ENCODE measurements at places on chromosomes 5 and 9.

GRCh38 chr5:134536876-134537275 lies 11.4 kb downstream of the JADE2 start:
- DNase-seq, result no peak

DNA sequence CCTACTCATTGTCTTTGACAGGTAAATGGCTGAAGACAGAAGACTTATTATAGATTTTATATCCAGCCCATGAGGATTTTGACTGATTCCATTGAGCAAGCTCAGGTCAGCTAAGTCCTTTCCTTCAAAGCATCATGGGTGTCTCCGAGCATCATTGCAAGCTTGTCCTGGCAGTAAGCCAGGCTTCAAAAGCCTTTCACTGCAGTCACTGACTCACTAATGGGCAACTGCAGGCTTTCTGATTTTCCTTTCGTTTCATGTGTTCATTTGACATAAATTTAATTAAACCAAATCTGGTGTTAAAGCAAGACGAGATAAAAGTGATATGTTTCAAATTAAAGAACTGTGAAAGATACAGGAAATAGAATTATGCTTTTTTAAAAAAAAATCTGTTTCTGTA lies 426.2 kb downstream of the ANXA1 start:
- DNase-seq, result no peak

DNA sequence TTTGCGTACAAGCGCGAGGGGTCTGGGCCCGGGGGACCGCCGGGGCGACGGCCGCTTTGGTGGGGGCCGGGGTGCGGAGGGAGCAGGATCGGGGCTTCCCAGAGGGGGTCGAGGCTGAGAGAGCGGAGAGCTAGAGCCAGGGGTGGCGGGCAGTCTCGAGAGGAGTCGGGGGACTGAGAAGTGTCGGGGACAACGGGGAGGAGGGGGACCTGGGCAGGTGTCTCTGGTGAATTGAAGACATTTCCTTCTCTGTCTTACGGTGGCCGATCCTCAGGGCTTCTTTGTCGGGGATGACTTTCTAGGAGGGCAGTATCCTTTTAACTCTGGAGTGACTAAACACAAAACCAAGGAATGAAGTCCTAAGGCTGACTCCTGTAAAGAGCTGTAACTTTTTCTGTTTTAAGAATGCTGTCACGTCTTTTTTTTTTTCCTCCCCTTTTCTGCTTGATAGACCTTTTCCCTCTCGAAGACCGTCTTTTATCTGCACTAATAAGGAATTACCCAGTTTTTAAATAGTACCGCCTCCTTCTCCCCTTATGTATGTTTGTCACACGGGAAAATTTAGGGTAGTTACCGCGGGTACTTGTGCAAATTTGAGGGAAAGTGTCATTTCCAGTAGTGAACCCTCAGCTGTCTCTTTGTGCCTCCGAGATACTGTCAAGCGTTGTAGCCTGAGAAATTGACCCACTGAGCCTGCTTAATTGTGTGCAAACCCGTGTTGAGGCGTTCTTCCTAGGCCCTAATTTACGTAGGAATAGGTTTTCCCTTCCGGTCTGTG lies 822 bp downstream of the DENND4C start:
- DNase-seq, result no peak

DNA sequence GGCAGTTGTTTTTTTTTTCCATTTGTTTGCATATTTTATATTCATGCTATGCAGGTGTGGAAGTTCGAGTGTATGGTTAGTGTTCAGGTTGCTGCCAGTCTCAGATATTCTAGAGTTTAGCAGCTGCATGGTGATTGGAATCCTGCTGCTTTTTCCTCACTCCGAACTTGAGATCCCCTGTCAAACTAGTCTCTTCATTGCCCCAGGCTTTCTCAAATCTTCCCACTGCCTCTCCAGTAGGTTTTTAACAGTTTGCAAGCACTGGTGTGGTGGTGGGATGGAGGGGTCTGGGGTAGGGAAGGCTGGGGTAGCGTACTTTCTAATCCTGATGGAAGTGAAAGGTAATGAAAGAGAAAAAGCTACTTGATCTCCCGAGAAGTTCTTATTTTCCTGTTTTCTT lies 112.9 kb downstream of the CHSY3 start:
- DNase-seq, result no peak

DNA sequence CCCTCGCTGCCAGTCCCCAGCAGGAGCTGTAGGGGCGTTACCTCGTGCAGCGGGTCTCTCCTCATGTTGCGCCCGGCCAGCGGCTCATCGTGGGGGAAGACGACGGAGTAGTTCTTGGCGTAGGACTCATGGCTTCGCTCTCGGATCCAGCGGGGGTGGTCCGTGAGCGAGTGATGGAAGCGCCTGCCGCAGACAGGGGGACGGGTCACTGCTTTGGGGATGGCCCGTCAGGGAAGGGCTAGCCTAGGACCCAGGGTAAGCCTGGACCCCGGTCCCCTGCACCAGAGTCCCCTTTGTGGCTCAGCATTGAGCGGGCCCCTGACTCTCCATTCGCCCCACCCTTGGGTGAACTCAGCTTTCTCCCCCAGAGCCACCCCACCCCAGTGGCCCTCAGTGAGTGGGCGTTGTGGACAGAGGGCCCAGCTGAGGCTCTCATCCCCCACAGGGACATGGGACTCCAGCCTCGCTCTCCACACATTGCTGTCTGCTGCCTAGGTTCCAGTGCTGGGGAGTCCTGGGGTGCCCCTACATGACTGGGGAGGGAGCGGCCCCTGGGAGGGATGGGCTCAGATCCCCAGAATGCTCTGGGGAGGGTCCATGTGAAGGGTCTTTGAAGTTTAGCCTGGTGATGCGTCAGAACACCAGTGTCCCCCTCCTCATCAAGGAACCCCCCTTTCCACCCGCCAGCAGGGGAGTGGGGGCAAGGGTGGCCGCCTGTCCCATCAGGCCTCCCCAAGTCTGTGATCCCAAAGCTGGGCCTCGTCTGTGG lies 29.7 kb downstream of the SARDH start:
- DNase-seq, result no peak

GRCh38 chr5:41812156-41812555 lies 58.1 kb downstream of the OXCT1 start:
- no peak for DNase-seq

DNA sequence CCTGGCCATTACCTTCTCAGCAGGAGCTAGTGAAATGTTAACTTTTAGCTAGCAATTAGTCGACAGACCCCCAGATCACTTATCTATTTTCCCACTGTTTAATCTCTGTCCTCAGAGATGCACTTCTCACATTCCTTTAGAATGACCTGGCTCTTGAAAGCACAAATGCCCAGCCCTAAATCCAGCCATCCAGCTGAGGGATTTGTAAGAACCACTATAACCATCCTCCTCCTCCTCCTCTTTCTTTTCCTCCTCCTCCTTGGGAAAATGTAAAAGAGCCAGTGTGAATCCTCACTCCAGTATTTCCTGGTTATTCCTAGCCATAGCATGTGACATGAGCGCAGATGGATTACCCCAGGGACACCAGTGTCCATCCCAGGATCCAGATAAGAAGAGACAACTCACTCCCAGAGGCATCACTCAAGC lies 124.3 kb downstream of the ENC1 start:
- DNase-seq, result no peak

GRCh38 chr9:136840877-136841645 lies 1.2 kb upstream of the AJM1 start:
- no peak for DNase-seq

DNA sequence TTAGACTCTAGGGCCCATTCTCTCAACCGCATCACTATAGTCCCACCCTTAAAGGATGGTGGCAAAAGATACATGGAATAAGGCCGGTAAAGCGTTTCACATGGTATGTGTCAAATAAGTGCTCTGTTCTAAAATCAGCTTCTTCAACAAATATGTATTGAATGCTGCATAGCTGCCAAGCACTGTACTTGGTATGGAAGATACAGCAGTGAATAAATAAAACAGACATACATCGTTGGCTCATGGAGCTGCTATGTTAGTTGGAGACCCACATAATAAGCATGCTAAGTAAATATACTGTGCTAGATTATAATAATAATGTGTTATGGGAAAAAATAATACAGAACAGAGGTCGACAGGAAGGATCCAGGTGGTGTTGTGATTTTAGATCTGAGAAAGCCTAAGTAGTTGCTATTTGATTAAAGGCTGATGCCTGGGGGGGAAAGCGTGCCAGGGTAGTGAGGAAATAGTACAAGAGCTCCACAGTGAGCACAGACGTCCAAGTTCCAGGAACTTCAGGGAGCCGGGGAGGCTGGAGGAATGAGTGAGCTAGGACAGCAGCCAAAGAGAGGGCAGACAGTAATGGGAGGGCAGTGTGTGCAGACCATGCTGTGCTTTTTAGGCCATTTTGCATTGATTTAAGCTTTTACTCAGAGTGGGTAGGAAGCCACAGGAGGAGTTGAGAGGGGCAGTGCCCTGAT lies 93.7 kb downstream of the JAKMIP2 start:
- DNase-seq, result no peak

DNA sequence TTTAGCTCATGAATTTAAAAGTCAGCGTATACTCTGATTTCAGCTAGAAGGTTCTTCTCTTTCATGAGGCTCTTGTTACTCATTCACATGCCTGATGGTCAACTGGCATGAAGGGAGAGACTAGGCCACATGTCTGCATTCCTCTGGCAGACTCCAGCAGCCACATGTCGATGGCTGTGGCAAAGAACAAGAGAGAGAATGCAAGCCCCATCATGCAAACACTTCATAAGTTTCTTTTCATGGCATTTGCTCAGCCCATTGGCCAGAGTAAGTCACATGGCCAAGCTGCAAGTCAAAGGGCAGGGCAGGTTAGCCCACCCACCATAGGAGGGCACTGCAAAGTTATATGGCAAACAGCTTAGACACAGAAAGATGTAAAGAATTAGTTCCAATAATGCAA lies 5.4 kb downstream of the KCNV2 start:
- no peak for DNase-seq

DNA sequence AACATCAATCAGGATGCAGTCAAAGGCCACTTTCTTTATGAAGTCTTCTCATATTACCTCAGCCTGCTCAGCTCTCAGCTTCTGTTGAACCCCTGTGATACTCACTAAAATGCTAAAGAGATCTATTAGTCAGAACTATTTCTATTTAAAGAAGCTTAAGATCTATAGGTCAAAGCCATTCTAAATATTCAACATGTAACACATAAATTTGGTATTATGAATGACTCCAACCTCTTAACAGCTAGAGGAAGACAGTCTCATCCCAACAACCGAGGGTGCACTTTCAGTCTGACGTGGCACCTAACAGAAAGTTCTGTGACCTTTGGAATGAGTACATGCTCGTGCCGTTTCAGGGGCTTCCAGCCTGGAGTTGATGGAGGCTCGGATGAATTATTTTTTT lies 301.5 kb upstream of the VLDLR start:
- no peak for DNase-seq

DNA sequence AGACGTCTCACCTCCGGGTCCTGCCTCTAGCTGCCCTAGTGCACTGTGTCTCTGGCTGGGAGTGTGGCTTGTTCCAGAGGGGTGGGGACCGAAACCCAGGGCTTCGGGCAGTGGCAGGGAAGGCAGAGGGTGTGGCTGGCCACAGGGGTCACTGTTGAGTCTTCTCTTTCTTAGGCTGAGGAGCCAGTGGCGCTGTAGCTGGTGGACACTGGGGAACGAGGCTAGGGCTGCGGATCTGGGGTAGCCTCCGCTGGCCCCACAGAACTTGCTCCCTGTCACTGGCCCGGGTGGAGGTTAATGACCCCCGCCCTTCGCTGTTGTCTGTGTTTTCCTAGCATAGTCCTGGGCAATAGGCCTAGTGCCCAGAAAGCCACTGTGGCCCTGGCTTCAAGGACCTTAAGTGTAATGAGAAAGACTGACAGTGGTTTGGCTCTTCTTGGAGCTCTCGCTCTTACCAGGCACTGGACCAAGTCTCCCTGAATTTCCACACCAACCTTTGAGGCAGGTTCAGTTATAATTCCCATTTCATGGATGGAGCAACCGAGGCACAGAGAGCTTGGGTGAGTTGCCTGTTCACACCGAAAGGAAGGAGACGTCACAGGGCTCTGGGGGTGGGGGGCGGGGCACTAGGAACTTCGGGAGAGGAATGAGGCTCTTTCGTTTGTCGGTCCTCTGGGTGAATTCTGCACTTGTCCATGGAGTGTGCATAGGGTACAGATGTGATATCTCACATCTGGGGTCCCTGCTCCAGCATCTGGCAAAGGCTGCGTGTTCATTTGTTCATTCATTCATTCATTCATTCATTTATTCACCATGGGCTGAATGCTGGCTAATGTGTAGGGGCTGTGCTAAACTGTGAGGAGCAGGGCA lies 4.8 kb upstream of the IER5L start:
- no peak for DNase-seq

GRCh38 chr9:121222524-121223171 lies 21.0 kb upstream of the RAB14 start:
- no peak for DNase-seq

DNA sequence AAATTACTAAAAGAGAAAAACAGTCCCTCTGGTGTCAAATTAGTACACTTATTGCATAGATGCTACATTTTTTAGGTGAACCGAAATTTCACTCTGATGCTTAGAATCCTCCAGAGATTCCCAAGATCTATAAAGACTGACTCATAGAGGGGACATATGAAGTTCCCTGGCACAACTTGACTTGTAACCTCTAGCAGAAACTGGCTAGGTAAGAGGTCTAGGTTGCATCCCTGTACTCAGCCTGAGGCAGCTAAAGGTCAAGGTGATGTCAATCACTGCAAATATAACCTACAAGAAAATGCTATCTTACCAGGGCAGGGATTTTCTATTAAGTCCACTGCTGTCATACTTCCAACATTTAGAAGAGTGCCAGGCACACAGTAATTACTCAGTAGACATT lies 24.2 kb downstream of the HOMER1 start:
- DNase-seq, result no peak

DNA sequence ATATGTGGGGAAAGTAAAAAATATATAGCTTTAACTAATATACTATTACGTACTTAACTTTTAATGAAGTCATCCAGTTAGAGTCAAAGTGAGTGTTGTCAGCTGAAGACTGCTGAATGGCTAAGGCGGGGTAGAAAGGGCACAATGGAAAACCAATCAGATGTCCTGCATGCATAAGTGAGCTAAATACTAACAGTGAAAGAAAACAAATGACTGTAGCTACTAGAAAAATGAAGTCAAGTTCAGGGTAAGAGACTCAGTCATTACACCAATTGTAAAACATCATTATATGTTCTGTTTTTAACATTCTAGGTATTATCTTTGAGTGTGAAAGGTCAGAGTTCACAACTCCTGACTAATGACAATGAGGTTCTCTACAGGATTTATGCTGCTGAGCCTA lies 295.2 kb downstream of the ADGRV1 start:
- DNase-seq, result no peak

GRCh38 chr9:13064676-13065075 lies 214.8 kb downstream of the MPDZ start:
- DNase-seq, result no peak

DNA sequence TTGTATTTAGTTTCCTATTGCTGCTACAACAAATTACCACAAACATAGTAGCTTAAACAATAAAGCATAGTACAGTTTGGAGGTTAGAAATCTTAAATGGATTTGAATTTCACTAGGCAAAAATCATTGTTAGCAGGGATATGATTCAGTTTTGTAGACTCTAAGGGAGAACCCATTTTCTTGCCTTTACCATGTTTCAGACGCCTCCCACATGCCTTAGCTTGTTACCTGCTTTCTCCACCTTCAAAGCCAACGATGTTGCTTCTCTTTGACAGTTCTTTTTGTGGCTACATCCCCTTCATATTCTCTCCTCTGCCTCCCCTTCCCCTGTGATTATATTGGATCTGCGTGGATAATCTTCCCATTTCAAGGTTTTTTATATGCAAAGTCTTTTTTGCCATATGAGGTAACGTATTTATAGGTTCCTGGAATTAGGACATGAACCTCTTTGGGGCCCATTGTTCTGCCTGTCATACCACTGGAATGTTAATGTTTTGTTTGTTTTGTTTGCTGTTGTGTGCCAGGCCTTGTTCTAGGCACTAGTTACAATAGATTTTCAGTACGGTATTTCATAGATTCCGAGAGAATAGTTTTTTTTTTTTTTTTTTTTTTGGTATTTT lies 54.1 kb downstream of the UHRF2 start:
- no peak for DNase-seq

All from naive thymus-derived CD8-positive, alpha-beta T cell (primary cell).